ENCODE measurements at places on chromosomes 5 and 9.

GRCh38 chr9:74887981-74888370 lies 255 bp upstream of the TRPM6 start:
- no peak for DNase-seq

- no peak for DNase-seq
Measured at GRCh38 chr5:68911840-68912690, 181.7 kb upstream of the SLC30A5 start.

GRCh38 chr5:3429962-3430361 lies 165.7 kb upstream of the IRX1 start:
- DNase-seq, result no peak

DNA sequence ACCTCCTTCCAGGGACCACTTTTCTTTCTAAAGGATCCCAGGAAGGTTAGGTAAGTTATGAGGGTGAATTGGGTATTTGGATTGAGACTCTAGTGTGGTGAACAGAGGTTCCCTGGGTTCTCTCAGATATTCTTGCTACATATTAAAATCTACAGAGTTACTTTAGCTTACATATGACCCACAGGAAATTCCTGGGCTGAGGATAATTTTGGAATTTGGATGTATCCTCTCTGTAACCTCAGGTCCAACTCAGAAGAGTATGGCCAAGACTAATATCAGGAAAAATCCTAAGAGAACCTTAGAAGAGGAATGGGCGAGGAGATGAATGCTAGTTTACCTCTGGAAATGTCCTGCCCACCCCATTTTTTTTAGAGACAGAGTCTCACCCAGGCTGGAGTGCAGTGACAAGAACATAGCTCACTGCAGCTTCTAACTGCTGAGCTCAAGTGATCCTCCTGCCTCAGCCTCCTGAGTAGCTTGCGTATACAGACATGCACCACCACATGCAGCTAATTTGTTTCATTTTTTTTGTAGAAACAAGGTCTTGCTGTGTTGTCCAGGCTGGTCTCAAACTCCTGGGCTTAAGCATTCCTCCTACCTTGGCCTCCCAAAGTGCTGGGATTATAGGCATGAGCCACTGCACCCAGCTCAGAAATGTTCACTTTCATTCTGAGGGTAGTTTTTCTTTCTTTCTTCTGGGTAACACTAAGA lies 196.4 kb downstream of the ARHGEF28 start:
- no peak for DNase-seq

DNA sequence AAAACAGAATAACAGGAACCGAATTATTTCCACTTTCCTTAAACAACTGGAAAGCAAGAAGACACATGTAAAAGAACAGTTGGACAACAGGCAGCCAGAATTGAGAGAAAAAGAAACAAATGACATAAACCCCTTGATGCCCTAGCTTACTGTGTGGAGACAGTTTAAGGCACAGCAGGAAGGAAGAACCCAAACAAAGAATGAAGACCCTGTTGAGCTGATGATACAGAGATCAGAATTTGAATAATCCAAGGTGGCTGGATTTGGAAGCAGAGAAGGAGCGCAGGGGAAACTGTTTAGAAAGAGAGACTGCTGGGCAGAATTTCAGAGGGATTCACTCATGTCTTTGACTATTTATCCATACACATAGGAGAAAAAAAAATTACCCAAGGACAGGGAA lies 316.3 kb upstream of the POU5F2 start:
- no peak for DNase-seq

- DNase-seq, result no peak
Measured at GRCh38 chr9:121268598-121268850, 562 bp downstream of the GSN start.

GRCh38 chr9:126397056-126397455 lies 70.4 kb downstream of the MVB12B start:
- DNase-seq, result peak; percentile 71

- no peak for DNase-seq
Measured at GRCh38 chr9:22446950-22447617, 460 bp downstream of the DMRTA1 start.

GRCh38 chr5:123671042-123671441 lies 159.1 kb downstream of the CSNK1G3 start:
- no peak for DNase-seq

DNA sequence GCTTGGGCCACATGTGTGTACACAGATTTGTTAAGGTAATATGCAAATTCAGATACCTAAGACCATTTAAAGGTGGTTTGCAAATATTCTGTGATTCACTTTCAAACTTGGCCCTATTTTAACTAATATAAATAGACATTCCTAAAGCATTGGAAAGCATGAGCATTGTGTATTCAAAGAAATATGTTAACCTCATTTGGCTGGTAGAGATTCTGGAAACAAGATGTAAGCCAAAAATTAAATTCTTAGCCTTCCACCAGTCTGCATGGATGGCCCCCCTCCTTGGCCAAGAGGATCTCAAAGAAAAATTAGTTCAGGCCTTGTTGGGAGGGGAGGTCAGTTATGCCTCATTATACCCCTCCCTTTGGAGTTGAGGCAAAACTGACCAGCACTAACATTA lies 38.7 kb upstream of the C6 start:
- DNase-seq, result no peak

DNA sequence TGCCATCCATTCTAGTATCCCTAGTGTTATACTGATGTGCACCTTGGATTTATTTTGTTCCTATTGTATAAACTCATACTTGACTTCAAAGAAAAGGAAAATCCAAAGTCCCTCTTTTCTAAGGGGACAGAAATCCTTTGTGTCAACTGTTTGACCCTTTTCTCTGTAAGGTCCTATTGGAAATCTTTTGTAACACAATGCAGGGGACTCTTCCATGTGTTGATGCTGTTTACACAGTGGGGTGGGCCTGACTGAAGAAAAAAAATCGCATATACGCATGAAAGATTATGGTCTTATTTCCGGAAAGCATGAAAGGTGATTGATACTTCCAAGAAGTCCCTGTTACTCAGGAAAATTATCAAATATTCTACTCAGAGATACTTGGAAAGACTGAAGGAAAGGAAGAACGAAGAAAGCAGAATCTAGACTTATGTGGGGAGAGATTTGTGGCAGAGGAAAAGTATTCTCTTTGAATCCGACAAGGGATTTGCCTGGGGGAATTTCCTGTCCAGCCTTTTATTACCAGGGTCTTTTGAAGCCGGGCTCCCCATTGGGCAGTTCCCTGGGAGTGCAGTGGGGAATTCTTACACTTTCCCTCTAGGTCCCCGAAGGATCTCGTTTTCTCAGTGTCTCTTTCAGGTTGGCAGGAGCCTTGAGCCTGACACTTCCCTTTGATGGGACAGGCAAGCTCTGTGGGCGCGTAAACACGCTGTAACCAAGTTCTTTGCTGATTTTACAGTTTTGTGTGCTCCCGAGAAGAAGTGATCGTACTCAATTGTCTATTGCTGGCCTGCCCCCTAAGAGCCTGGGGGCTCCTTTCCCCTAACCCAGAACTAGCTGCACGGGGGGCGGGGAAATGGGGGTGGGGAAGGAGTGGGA lies 779 bp upstream of the VCAN start:
- no peak for DNase-seq

All from CD4-positive, alpha-beta T cell treated with Interleukin-15 for 1 hour (primary cell).